ENCODE measurements at places on chromosomes 7 and 10. TPM values are rescaled to one million over a fixed set of nuclear protein-coding genes. Genes with fewer than 3 reads are reported as not detected.

The PLEKHS1 gene
- not detected for polyA plus RNA-seq

The AFAP1L2 gene
- 1.2 TPM for polyA plus RNA-seq

The SFTPA1 gene
- polyA plus RNA-seq = not detected

The NUPR2 gene
- not detected for polyA plus RNA-seq

The ELOVL3 gene
- not detected for polyA plus RNA-seq

The UNC5B gene
- 2.0 TPM for polyA plus RNA-seq

The MMD2 gene
- 0.42 TPM for polyA plus RNA-seq

The C10orf90 gene
- polyA plus RNA-seq = not detected

The NEUROG3 gene
- polyA plus RNA-seq = not detected

The GRM3 gene
- polyA plus RNA-seq = 15.9 TPM

The WIPF3 gene
- polyA plus RNA-seq = 3.8 TPM

The SLC13A4 gene
- polyA plus RNA-seq = 1.4 TPM

The THAP5 gene
- 49.4 TPM for polyA plus RNA-seq

All from neural cell (in vitro differentiated cells).